ENCODE measurements at places on chromosomes 4 and X. TPM values are rescaled to one million over a fixed set of nuclear protein-coding genes. Genes with fewer than 3 reads are reported as not detected.
A peak's percentile ranks its signal among the peaks of the same experiment; 100 is the strongest.

DNA sequence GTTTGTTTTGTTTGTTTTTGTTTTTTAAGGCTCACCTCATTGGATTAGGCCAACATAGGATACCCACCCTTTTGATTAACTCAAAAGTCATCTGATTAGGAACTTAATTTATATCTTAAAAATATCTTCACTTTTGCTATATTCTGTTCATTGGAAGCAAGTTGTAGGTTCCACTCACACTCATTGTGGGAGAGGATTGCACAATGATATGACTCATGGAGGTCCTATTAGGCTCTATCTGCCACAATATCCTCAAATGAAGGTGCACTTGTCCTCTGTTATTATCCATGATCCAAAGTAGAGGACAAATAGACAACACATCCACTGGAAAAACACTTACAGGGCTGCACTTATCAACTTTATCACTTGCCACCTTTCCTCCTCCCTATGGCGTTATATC, 60.5 kb upstream of the ADAMTS3 start:
- DNase-seq = no peak

GRCh38 chr4:106463622-106464021, 95.0 kb upstream of the GIMD1 start:
- no peak for DNase-seq

- DNase-seq = no peak
Measured at GRCh38 chrX:20237864-20238263, 28.8 kb downstream of the RPS6KA3 start.

- no peak for DNase-seq
Measured at GRCh38 chr4:168717847-168718246, 221.0 kb downstream of the PALLD start.

DNA sequence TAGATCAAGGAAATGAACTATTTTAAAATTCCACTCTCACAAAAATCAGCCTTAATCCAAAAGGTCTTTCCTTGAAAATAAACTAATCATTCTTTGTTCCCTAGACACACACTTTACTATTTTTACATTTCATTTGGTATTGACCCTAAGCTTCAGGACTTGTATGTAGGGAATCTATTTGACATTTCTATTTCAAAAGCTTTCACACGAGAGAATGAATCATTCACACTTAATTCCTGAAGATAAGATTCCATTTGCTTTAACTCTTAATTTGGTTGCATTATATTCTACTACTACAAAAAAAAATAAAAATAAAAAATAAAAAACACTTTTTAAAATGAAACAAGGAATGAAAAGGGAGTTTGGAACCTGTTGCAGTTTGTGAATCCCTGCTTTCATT, 43.7 kb downstream of the EDNRA start:
- no peak for DNase-seq

- no peak for DNase-seq
Measured at GRCh38 chr4:26388671-26389070, 67.9 kb downstream of the RBPJ start.

DNA sequence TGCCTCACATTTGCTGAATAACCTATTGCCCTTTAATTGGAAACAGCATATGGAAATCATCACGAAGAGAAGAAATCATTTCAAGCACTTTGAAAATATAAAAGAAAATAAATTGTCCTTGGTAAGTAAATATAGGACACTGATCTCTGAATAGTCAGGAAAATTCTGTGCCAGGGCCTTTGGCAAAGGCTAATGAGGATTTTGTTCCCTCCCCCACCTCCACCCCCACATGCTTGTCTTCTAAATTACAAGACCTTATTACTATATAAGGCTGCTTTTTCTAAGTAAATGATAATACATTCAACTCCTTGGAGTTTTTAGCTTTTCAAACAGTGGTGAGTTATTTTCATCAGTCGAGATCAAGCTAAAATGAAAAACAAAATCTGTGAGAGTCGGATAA, 15.8 kb downstream of the SYNPO2 start:
- DNase-seq = peak; percentile 65

DNA sequence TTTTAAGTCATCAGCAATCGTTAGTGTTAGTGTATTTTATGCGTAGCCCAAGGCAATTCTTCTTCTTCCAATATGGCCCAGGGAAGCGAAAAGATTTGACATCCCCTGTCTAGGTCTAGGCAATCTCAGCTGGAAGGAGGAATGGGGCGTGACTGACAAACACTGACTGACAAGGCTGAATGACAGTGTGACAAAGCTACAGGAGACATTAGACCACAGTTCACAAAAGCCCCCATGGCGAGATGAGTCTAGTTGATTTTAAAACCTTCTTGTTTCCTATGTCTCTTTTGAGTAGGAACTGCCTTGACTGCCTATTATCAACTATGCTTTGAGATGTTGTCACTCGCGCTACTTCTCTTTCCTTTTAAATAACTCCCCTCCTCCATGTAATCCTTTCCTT, 42.3 kb downstream of the QRFPR start:
- DNase-seq = no peak

- DNase-seq = no peak
Measured at GRCh38 chrX:102765217-102765616, 44.7 kb downstream of the GPRASP3 start.

- DNase-seq = no peak
Measured at GRCh38 chr4:90419124-90419711, 292.0 kb downstream of the CCSER1 start.

DNA sequence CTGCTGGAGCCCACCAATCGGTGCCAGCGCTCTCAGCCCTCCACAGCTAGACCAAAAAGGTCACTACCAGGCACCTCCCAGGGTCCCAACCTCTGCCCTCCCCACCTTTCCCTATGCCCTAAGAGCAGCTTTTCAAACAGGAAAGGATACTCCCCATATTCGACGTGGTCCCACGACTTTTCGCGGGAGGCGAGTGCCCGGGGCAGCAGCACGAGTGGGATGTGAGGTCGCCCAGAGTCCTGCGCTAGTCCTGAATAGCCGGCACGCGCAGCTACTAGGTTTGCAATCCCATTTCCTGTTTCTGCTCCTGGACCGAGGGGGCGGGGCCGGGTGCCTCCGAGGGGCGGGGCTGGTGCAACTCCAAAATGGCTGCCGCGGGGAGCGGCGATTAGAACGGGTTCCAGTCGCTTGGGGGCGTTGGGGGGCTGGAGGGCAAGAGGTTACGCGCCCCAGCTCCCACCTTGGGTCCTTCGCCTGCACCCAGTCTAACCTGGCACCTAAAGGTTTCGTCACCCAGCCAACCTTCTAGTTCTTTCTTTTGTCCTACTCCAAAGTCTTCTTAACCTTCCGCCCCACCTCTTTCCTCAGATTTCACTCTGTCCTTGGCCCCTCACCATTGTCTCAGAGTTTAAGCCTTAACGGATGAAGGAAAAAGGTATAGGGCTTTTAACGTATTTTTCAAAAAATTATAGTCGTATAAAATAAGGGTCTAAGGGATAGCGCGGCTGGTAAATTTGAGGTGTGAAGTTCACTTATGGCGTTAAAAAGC, 85.0 kb upstream of the TENT5D start:
- DNase-seq = peak; percentile 22

- DNase-seq = no peak
Measured at GRCh38 chr4:36363024-36363423, 81.6 kb downstream of the DTHD1 start.

DNA sequence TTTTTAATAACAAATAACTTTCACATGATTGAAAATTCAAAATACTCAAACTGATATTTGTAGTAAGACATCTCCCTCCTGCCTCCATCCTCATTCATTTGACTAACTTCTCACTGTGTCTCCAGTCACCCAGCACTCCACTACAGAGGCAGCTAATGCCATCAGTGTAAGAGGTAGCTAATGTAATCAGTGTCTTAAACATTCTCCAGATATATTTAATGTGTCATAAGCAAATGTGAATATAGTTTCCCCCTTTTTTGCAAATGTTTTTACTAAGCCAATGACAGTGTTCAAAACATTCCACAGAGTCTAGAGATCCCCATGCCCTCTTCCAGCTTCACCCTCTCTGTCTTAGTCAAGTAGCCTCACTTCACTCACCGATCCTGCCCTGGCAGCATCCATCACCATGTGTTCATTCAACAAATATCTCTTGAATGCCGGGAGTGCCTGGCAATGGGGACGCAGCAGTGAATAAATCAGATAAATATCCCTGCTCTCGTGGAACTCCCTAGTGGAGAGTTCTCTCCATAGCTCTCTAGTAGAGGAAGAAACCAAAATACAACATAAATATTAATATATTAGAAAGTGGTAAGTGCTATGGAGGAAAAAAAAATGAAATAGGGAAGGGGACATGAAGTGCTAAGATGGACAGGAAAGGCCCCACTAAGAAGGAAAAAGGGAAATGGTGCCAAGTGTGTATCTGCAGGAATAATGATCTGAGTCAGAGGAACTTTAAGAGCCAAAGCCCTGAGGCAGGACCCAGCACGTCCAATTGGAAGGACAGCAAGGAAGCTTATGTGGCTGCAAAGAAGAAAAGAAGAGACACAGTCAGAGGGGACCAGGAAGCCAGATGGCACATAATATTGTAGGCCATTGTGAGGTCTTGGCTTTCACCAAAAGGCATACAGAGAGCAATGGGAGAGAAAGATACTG, 18.7 kb downstream of the SCFD2 start:
- DNase-seq = no peak

DNA sequence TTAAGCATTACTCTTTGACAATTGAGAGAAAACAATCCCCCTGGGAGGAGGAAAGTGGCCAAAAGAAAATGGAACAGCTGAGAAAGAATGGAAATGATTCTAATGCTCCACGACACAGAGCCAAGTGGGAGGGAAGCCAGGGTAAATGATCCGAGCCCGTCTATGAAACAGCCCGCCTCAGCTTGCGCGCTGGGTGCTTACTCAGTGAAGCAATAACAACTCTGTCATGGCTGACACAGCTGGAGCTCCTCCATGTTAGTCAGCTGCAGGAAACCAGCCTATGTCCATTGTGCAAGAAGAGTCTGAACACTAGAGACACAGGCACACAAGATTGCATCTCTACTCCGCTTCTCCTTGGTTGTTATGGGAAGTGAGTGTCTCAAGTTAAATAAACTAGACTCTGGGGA, 19.3 kb downstream of the NOA1 start:
- peak; percentile 88 for DNase-seq

DNA sequence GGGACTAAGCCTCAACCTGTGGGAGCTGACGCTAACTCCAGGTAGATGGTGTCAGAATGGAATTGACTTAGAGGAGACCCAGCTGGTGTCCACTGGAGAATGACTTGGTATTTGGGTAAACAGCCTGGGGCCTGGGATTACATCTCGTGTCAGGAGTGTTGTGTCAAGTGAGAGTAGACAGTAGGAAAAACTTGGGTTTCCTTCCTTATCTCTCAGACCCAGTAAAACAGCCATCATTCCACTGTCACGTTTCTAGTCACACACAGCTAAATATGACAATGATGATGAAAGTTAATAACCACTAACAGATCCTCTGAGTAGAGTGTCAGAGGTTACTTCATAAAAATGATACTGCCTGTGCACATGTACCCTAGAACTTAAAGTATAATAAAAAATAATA, 13.8 kb downstream of the ZNF674 start:
- no peak for DNase-seq

- DNase-seq = no peak
Measured at GRCh38 chr4:147837435-147837834, 105.5 kb downstream of the ARHGAP10 start.

- peak; percentile 36 for DNase-seq
Measured at GRCh38 chr4:17033768-17034181, 135.3 kb upstream of the LDB2 start.

GRCh38 chr4:26069218-26069617, 155.2 kb downstream of the SMIM20 start:
- DNase-seq = no peak

GRCh38 chr4:189071241-189071640, 869.4 kb upstream of the FRG1 start:
- no peak for DNase-seq

GRCh38 chr4:156596026-156596425, 375.6 kb downstream of the PDGFC start:
- no peak for DNase-seq

DNA sequence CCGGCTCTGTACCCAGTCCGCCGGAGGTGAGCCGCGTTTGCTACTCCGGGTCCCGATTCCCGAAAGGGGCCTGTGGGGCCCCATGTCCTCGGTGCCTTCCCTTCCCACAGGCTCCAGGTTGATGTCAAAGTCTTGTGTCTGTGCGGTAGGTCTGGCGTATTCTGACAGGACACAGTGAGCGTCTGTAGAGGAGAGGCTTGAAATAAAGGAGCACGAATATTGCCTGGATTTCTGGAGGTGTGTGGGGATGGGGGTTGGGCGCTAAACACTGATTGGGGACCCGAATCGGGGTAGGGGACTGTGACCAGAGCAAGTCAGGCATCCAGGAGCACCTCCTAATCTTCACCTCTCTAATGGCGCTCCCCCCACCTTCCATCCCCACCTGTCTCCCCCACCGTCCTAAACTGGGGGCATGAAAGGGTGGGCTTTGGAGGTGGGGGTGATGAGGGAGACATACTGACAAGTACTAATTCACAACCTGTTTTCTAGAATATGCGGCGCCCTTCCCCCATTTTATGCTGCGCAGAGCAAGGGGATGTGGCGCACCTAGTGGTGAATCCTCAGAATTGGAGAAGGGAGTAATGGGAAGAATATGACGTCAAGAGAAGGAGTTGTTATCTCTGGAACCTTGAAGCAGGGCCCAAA, 855 bp downstream of the GPRASP2 start:
- DNase-seq = peak; percentile 79

GRCh38 chr4:141922236-141922635, 285.9 kb downstream of the IL15 start:
- DNase-seq = no peak

GRCh38 chr4:54402880-54403480, 173.9 kb downstream of the PDGFRA start:
- DNase-seq = no peak

- no peak for DNase-seq
Measured at GRCh38 chr4:136392576-136392975, 1139.7 kb downstream of the PCDH18 start.

- no peak for DNase-seq
Measured at GRCh38 chrX:143231492-143231891, 205.8 kb downstream of the SPANXN4 start.

GRCh38 chrX:69109706-69110105, 55.5 kb downstream of the PJA1 start:
- peak; percentile 60 for DNase-seq

- no peak for DNase-seq
Measured at GRCh38 chr4:153713866-153714646, 30.0 kb downstream of the TLR2 start.

CFAP299 gene
- not detected for total RNA-seq

TIMP1 gene
- 17.9 TPM for total RNA-seq

ZNF275 gene
- total RNA-seq = 16.5 TPM

OTC gene
- total RNA-seq = 5.0 TPM

CHIC2 gene
- 42.6 TPM for total RNA-seq

KLF8 gene
- total RNA-seq = 11.5 TPM

CT83 gene
- total RNA-seq = not detected

AR gene
- 53.6 TPM for total RNA-seq

MAGEA9B gene
- total RNA-seq = not detected

DUSP9 gene
- total RNA-seq = not detected

ZNF330 gene
- 40.5 TPM for total RNA-seq

TREX2 gene
- total RNA-seq = 1.4 TPM

USP26 gene
- total RNA-seq = not detected

N4BP2 gene
- 7.4 TPM for total RNA-seq

TLR2 gene
- total RNA-seq = 9.8 TPM

SCRG1 gene
- not detected for total RNA-seq

ARMCX5 gene
- 8.8 TPM for total RNA-seq

Measured in uterus (tissue), 4 donors.